ENCODE measurements at places on chromosomes 1 and 21.
A peak's percentile ranks its signal among the peaks of the same experiment; 100 is the strongest.

DNA sequence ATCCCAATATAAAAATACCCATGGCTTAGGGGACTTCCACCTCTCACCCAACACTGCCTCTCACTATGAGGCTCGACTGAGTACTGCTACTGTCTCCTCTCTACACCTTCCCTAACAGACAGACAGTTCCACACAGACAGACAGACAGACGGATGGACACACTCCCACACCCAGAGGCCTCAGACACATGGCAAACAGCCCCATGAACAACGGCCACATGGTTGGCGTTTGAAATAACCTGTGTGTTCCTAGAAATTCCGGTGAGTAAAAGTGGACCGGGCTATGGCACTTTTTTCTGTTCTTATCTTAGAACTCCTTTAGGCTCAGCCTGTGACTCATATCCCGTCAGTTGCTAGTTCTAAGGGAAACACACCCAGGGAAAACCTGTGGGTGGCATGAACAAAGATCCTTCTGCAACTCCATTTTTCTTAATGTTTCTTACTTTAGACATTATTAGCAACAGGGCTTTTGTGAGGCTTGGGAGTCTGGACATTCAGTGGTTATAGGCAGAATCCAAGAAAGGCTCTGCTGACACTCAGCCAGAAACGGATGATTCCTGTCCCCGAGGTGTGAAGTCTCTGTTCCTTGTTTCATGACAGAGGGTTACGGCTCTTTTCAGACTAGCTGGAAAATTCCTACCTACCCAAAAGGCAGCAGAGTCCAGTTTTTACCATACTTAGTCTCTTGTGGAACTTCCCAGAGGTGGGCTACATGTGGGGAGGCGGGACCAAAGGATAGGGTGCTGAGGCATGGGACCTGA is 90.5 kb upstream of the TLR5 start:
- DNase-seq, result peak; percentile 78

DNA sequence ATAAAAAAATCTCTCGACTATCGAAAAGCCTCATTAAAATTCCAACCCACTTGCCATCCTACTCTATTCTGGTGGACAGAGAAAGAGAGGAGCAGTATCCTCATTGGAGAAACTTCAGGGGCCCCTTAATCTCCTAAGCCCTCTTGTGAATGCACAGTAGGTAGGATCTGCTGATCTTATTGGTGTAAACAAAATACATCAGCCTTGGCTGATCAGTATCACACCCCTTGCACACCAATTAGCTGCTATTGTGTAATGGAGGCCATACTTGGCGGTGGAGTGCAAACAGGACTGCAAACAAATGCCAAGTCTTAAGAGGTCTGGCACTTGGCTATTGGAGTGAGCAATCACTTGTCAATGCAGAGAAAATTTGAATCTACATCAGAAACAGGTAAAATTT is 15.7 kb downstream of the VCAM1 start:
- no peak for DNase-seq

DNA sequence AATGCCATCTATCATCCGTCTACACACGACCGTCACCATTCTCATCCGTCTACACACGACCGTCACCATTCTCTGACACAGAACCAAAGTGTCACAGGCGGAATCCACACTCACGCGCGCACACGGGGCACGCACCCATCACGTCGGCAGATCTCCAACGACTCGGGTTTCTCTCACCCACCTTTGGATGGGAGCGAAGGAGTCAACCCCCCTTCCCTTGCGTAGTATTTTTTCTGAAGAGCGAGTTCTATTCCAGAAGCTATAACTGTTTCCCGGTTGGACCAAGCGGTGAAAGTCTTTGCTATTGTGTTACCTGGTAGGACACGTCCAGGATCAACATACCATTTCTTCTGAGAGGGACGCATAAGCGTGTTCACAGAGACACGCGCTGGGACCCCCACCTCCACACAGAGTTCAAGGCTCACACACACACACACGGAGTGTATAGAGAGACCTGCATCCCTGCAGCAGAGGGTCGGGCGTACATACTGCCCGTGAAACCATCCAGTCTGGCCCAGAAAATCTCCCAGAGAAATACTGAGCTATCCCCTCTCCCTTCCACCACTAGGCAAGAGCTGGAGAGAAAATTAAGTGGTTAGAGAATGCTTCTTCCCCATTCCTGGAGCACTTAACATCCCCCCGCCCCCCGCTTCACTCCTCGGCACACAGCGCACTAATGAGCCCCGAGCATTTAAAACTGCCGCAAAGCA is 741 bp downstream of the DUSP10 start:
- DNase-seq, result no peak

DNA sequence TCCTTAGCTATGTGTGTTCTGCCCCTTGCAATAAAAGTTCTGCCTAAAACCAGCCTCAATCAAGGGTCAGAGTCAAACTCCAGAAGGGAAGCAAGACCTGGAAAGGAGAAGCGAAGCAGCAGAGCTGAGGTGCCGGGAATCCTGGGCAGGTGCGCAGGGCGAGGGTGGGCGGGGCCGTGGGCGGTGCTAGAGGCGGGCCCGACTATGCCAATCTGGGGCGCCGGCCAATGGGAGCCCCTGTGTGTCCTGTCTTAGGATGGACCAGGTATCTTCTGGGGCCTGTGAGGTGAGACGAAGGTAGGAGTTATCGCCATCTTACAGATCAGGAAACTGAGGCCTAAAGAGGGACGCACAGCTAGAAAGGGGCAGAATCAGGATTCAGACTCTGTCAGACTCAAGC is 120.3 kb downstream of the PTPRU start:
- no peak for DNase-seq

GRCh38 chr1:221832617-221833016 is 90.7 kb upstream of the DUSP10 start:
- no peak for DNase-seq

- DNase-seq, result no peak
Measured at GRCh38 chr1:43319288-43319687, 18.3 kb upstream of the MPL start.

DNA sequence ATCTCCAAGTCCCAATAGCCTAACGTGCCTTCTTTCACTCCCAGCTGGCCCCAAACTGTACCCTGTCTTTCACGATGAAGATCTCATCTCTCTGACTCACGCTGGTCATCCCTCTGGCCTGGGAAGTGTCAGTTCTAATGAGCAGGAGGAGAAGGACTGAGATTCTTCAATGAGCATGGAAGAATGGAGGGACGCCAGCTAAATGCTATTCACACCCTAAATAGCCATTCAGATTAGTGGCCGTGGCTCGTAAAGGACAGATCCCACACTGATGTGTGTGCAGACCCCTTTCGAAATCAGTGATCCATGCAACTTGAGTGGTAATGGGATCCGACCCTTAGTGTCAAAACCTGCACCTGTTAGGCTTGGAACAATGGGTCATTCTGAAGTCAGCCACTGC is 75.9 kb upstream of the SMYD2 start:
- no peak for DNase-seq

- DNase-seq, result no peak
Measured at GRCh38 chr1:156951371-156951770, 30.9 kb downstream of the LRRC71 start.

- DNase-seq, result no peak
Measured at GRCh38 chr1:195701149-195701548, 907.1 kb downstream of the KCNT2 start.

- no peak for DNase-seq
Measured at GRCh38 chr1:175629318-175629694, 114.1 kb downstream of the TNR start.

GRCh38 chr1:230844561-230844960 is 23.8 kb downstream of the C1orf198 start:
- no peak for DNase-seq

DNA sequence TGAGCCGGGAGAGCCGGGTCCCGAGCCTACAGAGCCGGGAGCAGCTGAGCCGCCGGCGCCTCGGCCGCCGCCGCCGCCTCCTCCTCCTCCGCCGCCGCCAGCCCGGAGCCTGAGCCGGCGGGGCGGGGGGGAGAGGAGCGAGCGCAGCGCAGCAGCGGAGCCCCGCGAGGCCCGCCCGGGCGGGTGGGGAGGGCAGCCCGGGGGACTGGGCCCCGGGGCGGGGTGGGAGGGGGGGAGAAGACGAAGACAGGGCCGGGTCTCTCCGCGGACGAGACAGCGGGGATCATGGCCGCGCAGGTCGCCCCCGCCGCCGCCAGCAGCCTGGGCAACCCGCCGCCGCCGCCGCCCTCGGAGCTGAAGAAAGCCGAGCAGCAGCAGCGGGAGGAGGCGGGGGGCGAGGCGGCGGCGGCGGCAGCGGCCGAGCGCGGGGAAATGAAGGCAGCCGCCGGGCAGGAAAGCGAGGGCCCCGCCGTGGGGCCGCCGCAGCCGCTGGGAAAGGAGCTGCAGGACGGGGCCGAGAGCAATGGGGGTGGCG is 371 bp downstream of the ARID1A start:
- no peak for DNase-seq

- no peak for DNase-seq
Measured at GRCh38 chr1:228210712-228211530, 3.1 kb downstream of the OBSCN start.

- DNase-seq, result no peak
Measured at GRCh38 chr1:99619583-99619982, 26.3 kb upstream of the PALMD start.

DNA sequence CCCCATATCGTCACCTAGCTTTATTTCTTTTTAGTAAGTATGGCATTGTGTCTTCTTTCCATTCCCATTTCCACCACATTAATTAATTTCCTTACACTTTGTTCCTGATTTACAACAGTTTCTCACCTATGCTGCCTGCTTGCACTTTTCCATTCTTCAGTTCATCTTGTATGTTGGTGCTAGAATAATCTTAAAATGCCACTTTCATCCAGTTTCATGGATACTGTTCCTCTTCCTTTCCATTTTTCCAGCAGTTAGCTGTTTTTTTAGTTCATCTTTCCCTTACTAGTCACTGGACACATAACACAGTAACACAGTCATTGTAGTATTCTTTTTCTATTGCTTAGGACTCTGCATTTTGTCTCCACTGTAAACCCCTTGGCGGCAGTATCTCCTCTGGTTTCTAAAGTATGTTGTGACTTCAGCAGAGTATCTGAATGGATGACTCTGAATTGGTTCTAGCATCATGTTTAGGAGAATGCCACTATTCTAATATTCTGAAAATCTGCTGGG is 2.1 kb downstream of the CDC7 start:
- DNase-seq, result peak; percentile 13

DNA sequence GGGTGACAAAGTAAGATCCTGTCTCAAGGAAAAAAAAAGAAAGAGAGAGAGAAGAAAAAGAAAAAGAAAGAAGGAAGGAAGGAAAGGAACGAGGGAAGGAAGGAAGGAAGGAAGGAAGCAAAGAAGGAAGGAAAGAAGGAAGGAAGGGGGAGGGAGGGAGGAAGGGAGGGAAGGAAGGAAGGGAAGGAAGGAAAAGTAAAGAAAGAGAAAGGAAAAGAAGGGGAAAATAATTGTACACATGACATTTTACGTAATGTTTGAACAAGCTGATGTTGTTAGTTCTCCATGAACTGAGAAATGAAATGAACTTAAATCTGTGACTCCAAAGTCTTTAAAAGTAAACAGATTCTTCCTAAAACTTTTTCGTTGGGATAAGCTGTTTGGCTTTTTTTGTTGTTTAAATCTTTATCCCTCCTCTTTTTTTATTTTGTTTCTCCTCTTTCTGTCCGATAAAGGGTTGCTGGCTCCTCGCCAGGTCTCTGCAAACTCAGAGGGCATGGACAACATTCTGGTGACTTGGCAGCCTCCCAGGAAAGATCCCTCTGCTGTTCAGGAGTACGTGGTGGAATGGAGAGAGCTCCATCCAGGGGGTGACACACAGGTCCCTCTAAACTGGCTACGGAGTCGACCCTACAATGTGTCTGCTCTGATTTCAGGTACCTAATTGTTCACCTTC is 59.8 kb downstream of the IL12RB2 start:
- DNase-seq, result peak; percentile 54

DNA sequence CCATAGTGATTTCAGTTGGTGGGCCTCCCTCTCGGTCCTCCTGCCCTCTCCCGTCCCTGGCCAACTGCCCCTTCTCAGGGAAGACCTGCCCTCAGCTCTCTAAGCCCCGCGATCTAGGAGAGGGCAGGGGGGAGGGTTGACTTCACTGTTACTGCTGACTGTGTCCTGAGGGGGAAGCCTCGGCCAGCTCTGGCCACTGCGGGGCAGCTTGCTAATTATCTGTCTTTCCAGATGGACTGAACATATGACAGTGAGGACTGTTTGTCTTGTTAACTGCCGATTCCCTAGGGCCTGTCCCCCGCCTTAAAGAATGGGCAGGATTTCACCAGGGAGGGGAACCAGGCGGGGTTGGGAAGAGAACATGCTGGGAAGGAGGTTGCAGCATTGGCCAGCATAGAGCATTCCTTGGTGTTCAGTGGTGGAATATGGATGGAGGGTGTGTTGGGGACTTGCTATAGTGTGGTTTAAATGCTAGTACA is 22.9 kb downstream of the NIPAL3 start:
- no peak for DNase-seq

DNA sequence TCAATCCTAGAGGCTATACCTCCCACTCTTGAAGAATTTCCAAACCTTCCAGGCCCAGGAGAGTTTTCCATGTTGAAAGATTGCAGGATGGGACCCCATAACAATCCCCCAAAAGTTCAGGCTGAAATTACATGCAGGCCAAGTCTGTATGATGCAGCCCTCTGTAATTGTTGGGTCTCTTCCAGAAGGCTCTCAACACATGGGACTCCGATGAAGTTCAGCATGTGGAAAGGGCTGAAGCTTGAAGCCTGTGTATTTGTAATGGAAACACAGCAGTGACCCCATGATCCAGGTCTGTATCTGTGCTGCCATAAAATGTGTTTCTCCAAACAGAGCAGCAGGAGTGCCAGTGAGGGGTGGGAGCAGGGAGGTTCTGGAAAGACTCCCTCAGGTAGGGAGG is 202.5 kb upstream of the LYPLAL1 start:
- DNase-seq, result no peak

DNA sequence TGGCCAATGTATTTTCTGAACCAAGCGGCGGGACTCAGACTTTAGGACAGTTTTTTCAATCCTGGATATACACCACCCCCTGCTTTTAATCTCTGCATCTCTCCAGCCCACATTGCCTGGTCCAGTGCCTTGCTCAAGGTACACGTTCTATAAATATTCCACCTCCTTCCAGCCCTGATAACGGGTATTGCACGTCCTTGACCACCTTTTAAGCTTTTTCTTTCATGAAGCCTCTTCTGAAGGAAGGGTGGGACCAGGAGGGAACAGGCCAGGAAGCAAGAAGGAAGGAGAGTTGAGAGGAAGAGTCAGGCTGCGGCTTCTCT is 3.4 kb downstream of the S100A16 start:
- no peak for DNase-seq

- DNase-seq, result no peak
Measured at GRCh38 chr1:227390525-227390924, 72.2 kb upstream of the CDC42BPA start.

All from kidney tubule cell (primary cell).